8988T (cell line): ENCODE measurements at places on chromosomes 7 and 10.

- DNase-seq = no peak
These were observed 198.0 kb downstream of the PHF14 start for GRCh38 chr7:11171569-11172192.

DNA sequence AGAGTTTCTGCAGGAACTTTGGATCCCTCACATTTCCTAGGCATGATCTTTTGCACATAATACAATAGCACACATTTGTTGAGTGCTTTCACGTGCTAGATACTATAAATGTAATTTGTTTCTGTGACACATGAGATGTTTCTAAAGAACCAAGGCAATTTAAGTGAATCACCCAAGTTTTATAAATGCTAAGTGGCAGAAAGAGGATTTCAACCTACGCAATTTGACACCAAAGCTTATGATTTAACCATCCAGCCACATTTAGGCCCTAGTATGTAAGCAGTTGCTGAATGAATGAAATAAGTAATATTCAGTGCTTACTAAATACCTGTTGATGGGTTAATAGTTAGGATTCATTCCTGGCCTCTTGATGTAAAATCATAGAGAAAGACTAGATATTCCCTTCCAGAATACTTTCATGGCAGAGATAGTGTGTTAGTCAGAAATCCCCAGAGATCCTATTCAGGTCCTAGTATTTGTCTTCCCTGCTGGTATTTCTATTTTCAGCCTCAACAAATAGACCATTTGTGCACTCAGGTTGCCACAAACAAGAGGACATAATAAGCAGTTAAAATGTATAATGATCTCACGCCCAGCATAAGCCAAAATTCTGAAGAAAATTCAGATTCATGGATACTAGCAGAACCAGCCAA is 572.6 kb downstream of the IPMK start:
- no peak for DNase-seq

DNA sequence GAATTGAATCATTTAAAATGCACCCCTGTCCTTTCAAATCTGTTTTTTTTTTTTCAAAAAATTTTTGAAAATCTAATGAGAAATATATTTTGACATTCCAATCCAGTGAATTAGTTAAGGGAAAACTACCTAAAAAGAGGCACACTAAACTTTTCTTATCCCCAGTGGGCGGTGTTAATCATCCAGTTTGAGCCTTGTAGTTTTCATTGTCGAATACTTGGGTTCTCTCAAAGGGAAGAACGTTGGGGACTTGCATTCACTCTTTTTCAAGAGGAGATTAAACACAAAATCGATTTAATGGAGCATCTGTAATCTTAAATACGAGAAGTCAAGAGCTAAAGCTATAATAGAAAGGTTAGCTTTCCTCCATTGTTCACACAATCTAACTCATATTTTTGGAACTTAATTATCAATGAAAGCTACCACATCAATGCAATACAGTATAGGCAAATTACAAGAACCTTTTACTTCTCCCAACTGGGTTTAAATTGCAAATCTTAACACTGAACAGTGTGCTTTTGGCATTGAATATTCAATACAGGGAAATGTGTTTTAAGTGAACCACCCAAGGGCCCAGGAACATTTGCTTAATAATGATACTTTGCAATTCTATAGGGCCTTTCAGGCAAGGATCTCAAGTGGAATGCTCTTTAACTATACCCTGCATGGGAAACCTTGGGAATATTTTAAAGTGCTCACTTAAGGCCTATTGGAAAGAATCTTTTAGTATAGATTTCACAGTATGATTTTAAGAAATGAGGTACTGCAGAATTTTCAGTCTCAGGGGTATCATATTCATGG is 13.1 kb upstream of the SP8 start:
- DNase-seq = no peak

- no peak for DNase-seq
These were observed 152.4 kb downstream of the DGKI start for GRCh38 chr7:137694405-137694804.

GRCh38 chr10:122303271-122304053 is 32.4 kb downstream of the BTBD16 start:
- no peak for DNase-seq
